ENCODE measurements at places on chromosomes 1 and 21. TPM values are rescaled to one million over a fixed set of nuclear protein-coding genes. Genes with fewer than 3 reads are reported as not detected.
A peak's percentile ranks its signal among the peaks of the same experiment; 100 is the strongest.

GRCh38 chr1:225866061-225866837, 15.9 kb downstream of the TMEM63A start:
- DNase-seq, result peak; percentile 50

DNA sequence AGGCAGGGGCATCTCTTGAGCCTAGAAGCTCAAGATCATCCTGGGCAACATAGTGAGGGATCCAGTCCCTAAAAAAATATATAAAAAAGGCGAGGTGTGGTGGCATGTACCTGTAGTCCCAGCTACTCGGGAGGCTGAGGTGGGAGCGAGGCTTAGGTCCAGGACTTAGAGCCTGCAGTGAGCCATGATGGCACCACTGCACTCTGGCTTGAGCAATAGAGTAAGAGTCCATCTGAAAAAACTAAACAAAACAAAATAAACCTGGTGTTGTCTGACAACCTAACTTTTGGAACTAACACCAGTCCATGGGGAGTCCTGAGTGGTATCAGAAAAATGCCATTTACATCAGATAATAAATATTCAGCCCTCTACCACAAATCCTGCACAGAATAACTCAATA, 110.1 kb upstream of the NRIP1 start:
- DNase-seq, result no peak

DNA sequence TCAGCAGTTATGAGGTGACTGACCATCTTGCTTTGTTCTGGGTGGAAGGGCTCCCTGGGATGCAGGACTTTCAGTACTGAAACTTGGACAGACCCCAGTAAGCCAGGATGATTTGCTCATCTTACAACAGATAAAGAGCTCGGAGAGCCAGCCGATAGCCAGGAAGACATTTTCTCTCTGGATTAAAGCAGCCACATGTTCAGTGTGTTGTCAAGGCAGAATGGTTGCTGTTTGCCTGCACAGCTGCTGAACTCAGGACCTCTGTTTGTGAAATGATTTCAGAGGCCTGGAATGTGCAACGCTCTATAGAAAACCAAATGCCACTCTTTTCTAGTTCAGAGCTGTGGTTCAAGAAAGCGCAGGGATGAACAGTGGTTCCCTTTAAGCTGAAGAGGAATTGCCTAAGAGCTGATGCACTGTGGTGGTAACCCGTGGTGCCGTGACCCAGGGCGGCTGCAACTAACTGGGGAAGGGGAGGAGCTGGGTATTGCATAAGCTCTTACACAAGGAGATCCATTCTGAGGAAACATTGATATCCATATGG, 40.7 kb downstream of the CASQ2 start:
- DNase-seq, result no peak

GRCh38 chr21:39156024-39156423, 27.2 kb downstream of the PSMG1 start:
- no peak for DNase-seq

The ADIPOR1 gene
- total RNA-seq, result 64.8 TPM

The APCS gene
- total RNA-seq, result not detected

DNA sequence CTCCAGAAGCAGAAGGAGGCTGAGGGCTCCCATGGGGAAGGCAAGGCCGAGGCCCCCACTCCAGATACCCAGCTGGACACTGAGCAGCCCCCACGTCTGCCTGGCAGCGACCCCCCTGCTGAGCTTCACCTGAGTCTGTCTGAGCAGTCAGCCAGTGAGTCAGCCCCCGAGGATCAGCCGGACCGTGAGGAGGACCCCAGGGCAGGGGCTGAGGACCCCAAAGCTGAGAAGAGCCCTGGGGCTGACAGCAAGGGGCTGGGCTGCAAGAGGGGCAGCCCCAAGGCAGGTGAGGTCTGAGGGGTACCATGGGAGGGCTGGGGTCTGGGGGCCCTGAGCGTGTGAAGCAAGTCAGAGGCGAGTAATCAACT, 21.3 kb downstream of the DMBX1 start:
- no peak for DNase-seq

GRCh38 chr1:170978371-170978910, 43.1 kb downstream of the MROH9 start:
- no peak for DNase-seq

The CACNA1S gene
- not detected for total RNA-seq

DNA sequence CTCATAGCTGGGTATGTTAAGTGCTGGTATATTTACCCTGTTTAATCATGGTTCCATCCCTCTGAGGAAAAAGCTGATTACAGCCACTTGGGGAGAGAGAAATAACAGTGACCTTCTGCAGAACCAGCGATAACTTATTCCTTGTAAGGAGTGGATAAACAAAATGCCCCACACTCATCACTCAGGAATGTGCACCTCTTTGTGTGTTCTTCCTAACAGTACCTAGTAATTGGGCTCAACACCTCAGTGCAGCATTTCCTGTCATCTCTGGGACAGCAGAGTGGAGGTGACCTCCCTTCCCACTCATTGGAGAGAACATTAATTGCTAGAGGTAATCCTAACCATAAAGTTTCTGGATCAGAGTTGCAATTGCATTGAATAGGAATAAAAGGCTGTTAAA, 112.5 kb upstream of the F3 start:
- no peak for DNase-seq

- no peak for DNase-seq
Observed at GRCh38 chr1:29410476-29410875, 174.2 kb downstream of the PTPRU start.

- DNase-seq, result no peak
Observed at GRCh38 chr1:87763483-87763882, 434.8 kb downstream of the LMO4 start.

DNA sequence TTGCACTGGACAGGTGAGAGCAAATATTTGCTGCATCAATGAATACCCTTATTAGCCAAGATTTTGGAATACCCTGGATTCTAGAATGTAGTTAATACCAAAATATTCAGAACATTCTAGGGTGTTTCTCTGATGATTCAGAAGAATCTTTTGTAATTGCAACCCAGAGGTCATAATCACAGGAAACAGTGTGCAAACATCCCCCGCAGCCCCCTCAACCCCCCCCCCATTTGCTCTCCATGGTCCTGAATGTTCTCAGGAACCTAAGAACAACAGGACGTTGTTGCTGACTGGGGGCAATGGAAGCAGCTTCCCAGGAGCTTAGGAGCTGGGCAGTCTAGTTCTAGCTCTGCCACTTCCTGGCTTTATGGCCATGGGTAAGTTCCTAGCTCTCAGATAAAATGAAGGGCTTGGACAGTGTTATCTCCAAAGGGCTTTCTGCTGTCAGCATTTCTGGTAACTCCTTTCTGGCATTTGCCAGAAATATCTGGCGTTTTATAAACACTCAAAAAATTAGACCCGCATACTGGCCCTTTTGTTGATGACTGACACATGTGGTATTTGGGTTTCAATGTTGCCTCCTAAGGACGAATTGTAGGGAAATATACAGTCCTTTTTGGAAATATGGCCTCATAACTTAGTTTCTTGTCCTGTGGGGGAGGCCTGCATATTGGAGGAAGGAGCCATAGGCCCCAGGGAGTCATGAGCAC, 178.6 kb downstream of the RRAGC start:
- no peak for DNase-seq

The SLAMF9 gene
- total RNA-seq, result not detected

GRCh38 chr1:89271341-89272015, 1.2 kb downstream of the GBP5 start:
- DNase-seq, result no peak

GRCh38 chr1:168069384-168069783, 67.3 kb downstream of the GPR161 start:
- no peak for DNase-seq

GRCh38 chr1:16131636-16132324, 24.1 kb downstream of the EPHA2 start:
- DNase-seq, result no peak

Measured in activated naive CD8-positive, alpha-beta T cell treated with anti-CD3 and anti-CD28 coated beads, Interleukin-2, amount 10 ng/mL, durations not matched to agents 7 days and 5 days (primary cell).